ENCODE measurements at places on chromosomes 12 and 14. TPM values are rescaled to one million over a fixed set of nuclear protein-coding genes. Genes with fewer than 3 reads are reported as not detected.

Gene TEDC1
- polyA plus RNA-seq, result 6.9 TPM

- no peak for DNase-seq
Measured at GRCh38 chr12:130574402-130574801, 141.7 kb downstream of the RIMBP2 start.

DNA sequence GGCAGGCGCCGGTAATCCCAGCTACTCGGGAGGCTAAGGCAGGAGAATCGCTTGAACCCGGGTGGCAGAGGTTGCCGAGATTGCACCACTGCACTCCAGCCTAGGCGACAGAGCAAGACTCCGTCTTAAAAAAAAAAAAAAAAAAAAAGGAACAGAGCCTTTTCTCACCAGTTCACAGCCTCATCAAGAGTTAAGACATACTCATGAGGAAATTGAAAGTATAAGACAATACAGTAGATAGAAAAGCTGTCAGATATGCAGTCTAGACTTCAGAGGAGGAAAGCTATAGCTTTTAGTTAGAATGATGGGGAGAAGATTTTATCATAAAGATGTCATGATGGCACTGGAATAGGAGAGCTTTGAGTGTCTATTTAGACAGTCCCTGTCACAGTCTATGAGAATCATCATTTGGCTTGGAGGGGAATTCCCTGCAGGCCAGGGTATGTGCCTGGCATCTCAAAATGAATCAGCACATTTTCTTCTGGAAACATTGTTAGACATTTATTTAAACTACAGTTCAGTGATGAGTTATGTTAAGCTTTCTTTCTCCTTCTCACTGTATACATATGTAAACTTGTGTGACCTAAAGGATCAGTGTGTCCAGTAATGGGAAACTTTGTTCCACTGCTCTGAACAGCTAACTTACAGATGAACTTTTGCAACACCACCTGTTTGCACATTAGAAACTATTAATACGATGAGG lies 2.9 kb upstream of the RAB35 start:
- no peak for DNase-seq

GRCh38 chr12:61487728-61488127 lies 772.5 kb upstream of the USP15 start:
- DNase-seq, result no peak

- no peak for DNase-seq
Measured at GRCh38 chr12:108745641-108746040, 14.3 kb upstream of the CORO1C start.

DNA sequence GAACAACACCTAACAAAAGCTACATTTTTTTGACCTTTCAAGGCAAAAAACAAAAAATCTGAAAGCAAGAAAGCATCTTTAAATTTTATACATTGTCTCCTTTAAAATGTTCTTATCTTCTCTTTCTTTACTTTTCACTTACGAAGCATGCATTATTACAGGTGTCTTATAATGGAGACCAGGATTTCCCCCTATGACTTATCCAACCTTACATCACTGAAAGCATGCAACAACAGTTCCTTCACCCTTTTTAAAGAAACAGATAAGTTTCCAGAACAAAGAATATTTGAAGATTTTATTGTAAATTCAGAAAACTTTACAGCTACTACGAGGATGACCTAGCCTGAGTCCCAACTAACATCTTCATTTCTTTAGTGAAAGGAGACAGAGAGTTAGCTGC lies 277.2 kb downstream of the AKAP6 start:
- no peak for DNase-seq

GRCh38 chr12:49889361-49890095 lies 14.2 kb downstream of the FAIM2 start:
- DNase-seq, result peak; percentile 57

DNA sequence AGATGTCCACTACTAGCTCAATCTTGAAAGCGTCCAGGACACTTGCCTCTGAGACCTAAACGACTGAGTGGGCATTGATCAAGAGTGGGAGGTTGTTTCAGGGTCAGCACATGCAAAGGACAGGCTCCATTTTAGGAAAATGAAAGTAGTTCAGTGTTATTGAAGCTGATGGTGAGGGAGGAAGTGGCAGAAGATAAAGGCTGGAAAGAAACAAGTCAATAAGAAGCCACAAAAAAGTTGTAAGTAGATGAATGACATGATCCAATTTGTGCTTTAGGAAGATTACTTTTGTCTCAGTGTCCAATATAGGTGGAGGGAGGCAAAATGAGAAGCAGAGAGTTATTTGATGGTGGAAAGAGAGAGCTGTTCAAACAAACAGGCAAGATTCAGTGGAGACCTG lies 22.0 kb downstream of the GPR65 start:
- DNase-seq, result no peak
